ENCODE measurements at places on chromosomes 3 and 15.

DNA sequence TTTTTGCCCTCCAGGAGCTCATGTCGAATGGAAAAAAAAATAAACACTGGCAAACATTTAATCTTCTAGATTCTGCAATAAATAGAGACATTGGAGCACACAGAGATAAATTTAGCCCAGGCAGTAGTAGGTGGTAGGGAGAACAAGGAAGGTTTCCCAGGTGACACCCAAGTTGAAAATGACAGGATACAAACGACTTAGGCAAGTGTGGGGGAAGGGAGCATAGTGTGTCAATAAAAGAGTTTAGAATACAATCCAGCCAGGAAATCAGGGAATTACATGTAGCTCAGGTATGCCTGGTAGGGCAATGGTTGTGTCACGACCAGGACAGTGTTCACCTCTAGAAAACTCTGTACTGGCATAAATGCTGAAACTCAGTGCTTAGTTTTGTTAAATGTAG lies 364.6 kb upstream of the AGTR1 start:
- DNase-seq: no peak

DNA sequence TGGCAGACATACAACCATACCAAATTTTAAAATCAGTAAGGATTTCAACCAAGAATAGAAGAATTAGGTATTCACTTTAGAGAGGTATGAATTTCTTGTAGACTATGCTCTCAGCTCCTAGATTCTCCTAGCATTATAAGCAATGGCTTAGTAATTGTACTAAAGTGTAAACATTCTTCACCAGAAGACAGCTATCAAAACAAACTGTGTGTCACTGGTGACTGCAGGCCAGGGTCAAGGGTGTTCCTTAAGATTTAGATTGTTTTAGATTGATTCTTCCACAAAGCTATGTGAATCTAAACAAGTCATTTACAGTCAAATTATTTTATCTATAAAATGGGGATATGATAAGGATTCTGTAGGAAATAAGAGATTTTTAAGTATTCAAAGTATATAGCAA lies 23.1 kb upstream of the GP5 start:
- no peak for DNase-seq

- DNase-seq: peak; percentile 44
Observed at GRCh38 chr15:41928100-41928499, 34.2 kb upstream of the SPTBN5 start.

DNA sequence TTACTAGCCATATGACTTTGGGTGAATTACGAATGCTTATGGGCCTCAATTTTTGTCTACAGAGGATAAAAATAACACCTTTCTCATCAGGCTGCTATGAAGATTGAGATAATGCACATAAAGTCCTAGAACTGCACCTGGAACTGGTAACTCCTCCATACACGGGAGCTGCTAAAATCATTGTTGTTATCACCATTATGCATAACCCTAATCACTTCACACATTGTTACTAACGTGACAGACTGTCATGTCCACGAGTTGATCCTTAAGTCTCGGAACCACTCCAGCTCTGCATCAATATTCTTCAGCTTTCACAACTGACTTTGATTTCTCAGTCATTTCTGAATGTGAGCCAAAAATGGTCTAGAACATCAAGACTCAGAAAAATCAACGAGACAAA lies 64.1 kb downstream of the RFTN1 start:
- DNase-seq: no peak

DNA sequence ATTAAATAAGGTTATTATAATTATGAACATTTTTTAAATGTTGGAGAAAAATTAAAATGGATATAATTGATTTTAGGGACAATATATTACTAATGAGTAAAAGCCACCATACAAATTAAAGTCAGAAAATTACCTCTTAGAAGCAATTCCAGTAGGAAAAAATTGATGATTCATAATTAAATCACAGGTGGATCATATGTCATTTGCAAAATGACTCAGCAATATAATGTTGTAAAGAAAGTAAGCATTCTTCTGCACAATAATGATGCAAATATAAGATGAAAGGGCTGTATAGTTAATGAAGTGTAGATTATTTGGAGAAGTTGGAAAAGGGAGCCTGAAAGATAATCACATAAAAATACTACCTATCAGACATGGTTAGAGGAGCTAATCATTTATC lies 25.8 kb downstream of the ZPLD1 start:
- no peak for DNase-seq

DNA sequence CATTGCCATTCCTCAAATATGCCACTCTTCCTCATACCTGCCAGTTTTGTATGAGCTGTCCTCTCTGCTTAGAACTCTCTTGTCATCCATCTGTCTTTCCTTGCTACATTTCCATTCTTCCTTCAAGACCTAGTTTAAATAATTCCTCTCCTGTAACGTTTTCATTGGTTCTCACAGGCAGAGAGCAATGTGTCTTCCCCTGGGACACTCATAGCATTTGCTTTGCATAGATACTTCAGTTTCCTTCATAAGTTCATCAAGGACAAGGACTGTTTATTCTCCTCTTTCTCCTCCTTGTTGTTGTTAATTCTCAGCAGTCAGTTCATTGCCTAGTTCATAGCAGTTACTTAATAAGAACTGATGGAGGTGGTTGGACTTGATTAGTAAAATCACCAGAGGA lies 10.5 kb downstream of the NR2C2 start:
- no peak for DNase-seq

GRCh38 chr3:122365073-122365472 lies 18.0 kb downstream of the MIX23 start:
- DNase-seq: no peak

DNA sequence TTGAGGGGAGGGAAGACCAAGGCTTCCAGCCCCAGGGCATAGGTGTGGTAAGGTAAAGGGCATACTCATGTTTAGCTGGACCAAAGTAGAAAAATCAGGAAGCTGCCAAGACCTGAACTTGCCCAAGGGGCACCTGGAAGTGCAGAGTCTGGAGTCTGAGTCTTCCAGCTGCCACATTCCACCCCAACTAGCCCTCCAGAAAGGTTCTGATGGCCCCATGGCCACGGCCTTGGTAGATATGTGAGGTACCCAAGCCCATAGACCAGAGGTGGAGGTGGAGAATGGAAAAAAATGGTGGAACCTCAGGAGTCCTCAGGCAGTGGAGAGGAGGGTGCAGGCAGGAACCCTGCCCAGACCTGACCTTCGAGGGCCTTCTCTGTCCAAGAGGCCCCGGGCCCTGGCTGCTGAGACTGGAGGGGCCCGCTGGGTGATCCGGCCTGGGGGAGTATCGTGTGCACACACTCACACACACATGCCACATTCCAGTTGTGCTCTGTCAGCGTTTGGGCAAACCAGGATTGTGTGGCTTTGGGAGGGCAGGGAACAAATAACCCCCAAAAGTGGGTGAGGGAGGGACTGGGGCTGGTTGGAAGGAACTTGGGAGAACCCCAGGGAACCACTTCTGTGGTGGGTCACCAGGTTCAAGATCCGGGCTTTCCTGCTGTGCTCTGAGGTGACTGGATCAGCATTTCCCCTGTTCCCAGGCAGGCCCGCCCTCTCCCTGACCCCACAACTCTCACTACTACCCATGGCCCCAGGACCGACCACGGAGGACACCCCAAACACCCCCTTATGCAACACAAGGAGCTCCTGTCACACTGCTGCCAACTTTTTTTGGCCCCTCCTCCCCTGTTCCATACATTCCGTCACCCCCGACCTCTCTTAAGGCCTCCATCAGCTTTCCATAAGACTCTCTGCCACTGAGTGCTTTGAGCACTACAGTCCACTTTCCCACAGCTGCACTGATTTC lies 11.6 kb downstream of the MYL3 start:
- DNase-seq: no peak

DNA sequence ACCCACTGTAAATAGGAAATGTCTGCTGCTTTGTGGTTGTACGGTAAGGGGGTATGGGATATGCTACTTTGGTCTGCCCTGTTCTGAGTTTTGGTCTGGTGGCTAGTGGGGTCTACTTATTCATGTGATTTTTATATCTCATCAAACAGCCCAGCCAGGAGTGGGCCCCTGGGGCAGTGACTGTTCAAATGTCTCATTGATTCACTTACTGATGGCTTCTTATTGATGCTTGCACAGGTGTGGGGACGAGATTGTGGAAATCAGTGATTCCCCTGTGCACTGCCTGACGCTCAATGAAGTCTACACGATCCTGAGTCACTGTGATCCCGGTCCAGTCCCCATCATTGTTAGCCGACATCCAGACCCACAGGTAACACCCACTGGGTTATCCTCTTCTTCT lies 38.5 kb downstream of the STARD5 start:
- DNase-seq: no peak

DNA sequence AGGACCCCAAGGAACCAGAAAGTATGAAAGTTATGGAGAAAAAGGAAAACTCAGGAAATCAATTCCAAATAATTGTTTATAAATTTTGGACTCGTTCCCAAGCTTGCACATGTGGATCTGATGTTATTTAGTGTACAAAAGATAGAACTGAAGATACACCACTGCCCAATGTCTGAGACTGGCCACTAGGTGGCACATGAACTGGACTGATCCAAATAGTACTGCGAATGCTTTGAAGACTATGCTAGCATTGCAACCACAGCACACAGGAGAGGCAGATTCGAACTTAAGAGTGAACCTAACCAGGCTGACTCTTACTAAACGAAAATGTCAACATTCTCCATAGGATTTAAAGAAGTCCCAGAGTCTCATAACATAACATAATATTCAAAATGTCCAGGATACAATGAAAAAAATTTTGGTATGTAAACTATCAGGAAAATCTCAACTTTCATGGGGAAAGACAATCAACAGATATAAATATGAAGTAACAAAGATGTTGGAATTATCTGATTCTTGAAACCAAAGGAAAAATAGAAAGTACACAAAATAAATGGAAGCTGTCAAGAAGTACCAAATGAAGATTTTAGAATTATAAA lies 596.7 kb downstream of the FGF12 start:
- DNase-seq: peak; percentile 25

DNA sequence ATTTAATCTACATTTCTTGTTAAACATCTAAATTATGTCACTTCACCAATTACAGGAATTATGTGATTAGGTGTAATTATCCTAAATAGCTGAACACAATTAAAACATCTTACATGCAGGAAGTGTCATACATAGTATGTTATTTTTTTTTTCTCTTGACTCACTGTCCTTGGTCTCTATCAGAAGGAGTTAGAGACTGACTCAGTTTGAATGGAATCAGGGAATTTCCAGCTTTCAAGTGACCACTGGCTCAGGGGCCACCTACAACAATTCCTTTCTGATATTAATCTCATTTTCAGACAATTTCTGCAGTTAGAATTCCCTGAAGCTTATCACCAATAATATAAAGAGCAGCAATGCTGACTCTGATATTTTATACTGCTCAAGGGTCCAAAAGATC lies 400.7 kb downstream of the ROBO1 start:
- DNase-seq: no peak

GRCh38 chr15:82140886-82141285 lies 95.1 kb upstream of the MEX3B start:
- DNase-seq: no peak

DNA sequence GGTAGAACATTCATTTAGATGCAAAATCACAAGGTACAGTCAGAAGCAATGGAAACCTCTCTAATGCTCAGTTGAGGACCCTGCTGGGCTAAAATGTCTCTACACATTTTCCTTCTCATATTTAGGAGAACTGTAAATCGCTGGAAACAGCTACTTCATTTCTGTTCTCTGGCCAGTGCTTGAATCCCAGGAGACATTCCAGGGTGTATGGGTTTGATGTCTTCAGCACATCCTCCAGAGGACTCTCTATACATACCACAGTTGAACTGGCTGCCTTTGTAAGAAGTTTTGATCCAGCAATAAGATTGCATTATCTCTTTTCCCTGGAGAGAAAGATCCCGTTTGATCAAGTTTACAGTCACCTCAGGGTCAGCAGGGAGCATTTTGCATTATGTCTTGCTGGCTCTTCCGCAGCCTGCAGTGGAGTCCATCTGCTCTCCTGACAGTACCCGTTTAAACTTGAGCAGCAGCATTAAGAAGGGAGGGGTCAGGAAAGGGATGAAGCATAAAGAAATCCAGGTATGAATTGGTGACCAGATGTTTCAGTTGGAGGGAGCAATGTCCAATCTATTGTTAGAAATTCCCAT lies 676.0 kb downstream of the EPHA3 start:
- DNase-seq: no peak

DNA sequence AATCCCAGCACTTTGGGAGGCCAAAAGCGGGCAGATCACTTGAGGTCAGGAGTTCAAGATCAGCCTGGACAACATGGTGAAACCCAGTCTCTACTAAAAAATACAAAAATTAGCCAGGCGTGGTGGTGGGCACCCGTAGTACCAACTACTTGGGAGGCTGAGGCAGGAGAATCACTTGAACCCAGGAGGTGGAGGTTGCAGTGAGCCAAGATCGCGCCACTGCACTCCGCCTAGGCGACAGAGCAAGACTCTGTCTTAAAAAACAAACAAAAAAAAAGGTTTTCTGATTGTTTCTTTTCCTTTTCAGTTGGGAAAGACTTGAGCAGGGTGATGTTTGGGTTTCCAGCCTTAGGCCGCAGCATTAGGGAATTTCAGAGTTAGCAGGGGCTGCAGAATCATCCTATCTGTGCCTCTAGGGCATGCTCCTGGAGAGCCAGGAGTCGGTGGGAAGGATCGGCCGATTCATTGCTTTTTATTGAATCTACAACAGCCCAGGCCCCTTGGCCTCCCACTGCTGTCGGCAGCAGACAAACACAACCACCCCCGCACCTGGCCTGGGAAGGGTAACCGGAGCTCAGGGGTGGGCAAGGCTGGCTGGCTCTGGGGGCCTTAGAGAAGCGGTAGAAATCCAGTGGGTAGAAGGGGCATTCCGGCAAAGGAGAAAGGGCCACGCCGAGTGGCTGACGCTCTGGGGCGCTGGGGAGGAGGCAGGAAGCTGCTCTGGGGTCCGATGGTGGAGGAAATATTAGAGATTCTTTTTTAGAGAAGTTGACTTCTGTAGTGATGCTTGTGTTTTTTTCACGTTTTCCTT lies 6.3 kb downstream of the CHAC1 start:
- no peak for DNase-seq

- no peak for DNase-seq
Observed at GRCh38 chr15:62739082-62739481, 303.5 kb upstream of the TPM1 start.

- no peak for DNase-seq
Observed at GRCh38 chr15:73571346-73571745, 61.8 kb downstream of the NPTN start.

DNA sequence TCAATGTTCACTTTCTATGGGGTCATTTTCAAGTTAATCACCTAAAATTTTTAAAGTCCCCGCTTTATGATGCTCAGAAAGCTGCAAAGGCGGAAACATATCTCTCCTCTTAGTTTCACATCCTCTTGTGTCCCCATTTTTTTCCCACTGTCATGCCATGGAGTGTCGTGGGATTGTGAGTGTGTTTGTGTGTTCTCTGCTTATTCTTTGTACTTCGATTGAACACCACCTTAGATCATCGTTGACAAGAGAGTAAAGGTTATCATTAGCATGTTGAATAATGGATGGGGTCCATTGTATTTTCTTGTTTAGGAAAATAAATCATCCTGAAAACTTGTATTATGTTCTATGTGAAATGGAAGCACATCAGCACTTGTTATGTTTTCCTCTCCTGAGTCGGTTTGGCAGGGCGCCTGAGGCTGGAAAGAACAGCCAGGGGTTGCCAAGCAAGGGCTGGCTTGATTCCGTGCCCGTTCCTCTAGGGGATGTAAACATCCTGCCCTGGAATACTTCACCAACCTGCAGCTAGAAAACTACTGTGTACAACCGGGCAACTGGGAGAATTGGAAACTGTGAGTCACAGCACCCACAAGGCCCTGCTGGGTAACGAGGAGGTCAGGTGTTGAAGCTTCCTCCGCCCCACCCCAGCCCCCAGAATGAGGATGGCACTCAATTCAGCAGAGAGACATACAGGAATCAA lies 67.2 kb downstream of the EIF4E3 start:
- DNase-seq: no peak

- no peak for DNase-seq
Observed at GRCh38 chr15:71251584-71252043, 136.3 kb downstream of the THSD4 start.

All from NCI-H460 (cell line).